CD4-positive, alpha-beta T cell treated with Interleukin-17A for 4 hours (primary cell): ENCODE measurements at places on chromosomes 3 and 15.
A peak's percentile ranks its signal among the peaks of the same experiment; 100 is the strongest.

DNA sequence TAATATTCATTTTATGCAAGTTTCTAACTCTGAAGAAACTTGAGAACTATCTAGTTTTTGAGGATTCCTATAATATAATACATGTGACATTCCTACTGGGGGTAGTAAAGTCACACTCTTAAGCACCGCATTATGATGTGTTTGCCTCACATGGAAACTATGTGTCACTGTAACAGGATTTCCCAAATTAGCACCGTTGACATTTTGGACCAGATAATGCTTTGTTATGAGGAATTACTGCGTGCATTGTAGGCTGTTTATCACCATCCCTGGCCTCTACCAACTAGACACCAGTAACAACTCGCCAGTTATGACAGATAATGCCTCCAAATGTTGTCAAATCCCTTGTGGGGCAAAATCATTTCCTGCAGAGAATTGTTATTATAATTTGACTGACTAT lies 267.8 kb downstream of the RAP2B start:
- DNase-seq = no peak

DNA sequence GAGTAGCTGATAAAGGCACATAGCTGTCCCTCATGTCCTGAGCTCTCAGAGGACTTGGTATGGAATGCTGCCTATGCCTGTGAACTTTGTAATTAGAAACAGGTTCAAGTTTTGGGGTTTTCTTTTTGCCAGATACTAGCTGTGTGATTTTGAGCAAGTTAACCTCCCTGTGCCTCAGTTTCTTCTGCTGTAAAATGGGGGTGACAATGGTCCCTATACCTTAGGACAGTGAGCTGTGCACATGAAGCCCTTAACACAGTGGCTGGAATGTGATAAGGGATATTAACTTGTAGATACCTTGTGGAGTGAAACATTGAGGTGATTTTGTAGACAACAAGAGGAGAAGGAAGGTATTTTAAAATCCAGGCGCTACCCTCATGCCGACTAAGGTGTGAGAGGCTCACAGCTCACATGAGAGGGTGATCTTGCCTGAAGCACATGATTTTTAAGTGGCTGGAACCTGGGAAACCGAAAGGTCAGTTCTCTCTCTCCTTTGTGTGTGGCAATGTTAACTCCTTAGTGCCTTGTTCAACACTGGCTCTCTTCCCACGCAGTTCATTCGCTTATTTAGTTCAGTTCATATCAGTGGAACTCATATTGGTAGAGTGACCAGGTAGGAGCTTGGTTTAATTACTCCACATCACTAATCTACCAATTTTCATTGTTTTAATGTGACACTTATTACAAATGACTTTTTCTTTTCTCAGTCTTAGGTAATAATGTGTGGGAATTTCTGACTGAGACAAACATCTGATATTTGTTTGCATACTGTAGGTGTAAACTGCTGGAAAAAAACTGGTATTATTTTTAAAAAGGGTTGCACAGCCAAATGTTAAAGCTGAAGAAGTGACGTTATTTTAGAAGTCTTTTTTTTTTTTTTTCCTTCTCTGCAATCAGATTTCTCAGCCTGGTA lies 236.2 kb downstream of the ITPR1 start:
- DNase-seq = no peak

GRCh38 chr3:106534206-106534605 lies 665.4 kb upstream of the CBLB start:
- DNase-seq = peak; percentile 42

DNA sequence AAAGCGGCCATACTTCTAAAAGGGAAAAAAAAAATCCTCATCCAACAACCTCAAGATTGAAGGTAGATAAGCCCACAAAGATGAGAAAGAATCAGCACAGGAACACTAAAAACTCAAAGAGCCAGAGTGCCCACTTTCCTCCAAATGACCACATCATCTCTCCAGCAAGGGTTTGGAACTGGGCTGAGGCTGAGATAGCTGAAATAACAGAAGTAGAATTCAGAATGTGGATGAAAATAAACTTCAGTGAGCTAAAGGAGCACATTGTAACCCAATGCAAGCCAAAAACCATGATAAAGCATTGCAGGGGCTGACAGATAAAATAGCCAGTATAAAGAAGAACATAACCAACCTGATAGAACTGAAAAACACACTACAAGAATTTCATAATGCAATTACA lies 158.7 kb upstream of the UBE2E2 start:
- DNase-seq = no peak

DNA sequence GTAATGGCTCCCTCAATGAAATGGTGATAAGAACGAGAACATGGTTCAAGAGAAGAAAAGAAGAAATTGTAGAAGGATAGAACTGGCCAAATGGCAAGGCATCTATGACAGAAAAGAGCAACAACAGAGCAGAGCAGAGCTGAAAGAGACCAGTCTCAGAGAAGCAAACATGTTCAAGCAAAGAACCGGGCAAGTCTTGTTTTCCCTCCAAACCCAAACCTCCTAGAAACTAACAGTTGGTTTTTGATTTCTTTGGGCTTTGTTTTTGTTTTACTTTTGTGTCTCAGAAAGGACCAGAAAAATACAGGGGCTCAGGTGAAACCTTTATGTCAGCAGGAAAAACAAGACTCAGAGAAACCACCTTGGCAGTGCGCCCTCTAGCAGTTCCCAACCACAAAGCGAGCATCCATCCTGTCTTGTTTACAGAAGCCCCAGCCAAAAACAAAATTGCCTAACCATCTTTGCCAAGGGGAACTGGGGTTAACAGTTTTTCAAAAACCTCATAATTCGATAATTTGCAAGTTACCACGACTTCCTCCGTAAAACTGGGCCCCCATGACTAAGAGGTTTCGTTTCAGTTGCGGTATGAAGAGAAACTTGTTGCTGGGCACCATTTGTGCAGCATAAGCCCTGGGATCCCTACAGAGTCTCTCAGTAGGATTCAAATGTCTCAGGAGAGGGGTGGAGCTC lies 159.2 kb upstream of the SLC24A5 start:
- DNase-seq = no peak

DNA sequence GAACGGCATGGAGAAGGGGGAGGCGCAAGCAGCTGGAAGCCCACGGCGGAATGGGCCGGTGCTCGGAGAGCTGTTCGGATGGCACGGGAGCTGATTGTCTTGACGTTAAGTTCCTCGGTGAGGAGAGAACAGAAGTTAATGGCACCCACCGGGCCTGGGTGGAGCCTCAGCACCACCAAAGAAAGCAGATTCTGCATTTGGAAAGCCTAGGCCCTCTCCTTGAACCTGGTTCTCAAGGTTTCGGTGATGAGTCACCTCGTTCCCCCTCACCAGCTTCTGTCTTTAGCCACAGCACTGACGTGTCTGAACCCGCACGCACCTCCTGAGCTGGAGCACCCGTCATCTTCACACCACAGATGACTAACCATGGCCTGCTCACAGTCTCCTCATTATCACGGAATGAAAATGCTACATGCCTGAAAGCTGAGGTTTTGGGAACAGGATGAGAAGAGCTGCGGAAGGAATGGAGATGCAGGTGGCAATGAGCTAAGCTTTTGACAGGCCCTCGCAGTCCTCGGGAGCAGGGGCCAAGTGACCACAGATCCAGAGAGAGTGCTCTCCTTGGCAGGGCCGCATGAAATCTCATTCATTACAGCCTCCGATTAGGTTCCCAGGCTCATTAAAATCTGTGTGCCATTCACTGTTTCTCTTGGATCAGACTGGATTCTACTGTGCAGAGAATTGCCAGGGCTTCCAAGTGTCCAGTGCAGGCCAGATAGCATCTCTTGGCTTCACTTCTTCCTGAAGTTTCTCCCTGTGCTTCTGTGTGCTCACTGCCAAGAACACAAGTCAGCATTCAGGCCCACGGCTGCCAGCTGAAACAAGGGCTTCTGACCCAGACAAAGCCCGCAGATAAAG lies 96.3 kb upstream of the DLG1 start:
- peak; percentile 25 for DNase-seq

GRCh38 chr3:42660898-42661297 lies 7.4 kb downstream of the ZBTB47 start:
- DNase-seq = no peak

- DNase-seq = no peak
Measured at GRCh38 chr15:48500595-48500994, 144.9 kb downstream of the FBN1 start.

DNA sequence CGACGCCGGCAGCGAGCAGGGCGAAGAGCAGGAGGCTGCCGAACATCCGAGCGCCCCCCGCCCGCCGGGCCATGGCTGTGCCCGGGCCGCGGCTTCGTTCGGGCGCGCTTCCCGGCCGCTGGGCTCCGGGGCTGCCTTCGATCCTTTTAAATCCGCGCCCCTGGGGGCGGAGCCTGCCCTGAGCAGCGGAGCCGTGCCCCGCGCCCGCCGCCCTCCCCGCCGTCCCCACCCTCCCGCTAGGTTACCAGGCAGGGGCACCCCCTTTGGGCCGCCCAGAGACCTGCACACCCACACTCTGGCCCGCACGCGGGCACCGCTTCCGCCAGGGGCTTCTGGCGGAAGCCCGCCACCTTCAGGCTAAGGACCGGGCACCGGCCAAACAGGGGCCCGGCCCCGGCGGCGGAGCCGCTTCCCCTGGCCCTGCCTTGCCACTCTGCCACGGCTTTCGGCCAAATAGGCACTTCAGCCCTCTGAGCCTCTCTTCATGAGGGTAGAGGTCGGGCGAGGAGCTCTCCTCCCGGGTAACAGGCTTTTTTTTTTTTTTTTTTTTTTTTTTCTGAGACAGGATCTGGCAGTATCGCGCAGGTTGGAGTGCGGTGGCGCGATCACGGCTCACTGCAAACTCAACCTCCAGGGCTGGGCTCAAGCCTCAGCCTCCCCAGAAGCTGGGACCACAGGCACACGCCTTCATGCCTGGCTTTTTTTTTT lies at the start of gene NMB:
Gene NMB, minus strand, starts transcription at position 120 of the 708 bp plus-strand sequence. Its CDS starts 47 bp downstream, at position 73.
- DNase-seq = peak; percentile 90

- no peak for DNase-seq
Measured at GRCh38 chr3:88267-88666, 108.3 kb upstream of the CHL1 start.

DNA sequence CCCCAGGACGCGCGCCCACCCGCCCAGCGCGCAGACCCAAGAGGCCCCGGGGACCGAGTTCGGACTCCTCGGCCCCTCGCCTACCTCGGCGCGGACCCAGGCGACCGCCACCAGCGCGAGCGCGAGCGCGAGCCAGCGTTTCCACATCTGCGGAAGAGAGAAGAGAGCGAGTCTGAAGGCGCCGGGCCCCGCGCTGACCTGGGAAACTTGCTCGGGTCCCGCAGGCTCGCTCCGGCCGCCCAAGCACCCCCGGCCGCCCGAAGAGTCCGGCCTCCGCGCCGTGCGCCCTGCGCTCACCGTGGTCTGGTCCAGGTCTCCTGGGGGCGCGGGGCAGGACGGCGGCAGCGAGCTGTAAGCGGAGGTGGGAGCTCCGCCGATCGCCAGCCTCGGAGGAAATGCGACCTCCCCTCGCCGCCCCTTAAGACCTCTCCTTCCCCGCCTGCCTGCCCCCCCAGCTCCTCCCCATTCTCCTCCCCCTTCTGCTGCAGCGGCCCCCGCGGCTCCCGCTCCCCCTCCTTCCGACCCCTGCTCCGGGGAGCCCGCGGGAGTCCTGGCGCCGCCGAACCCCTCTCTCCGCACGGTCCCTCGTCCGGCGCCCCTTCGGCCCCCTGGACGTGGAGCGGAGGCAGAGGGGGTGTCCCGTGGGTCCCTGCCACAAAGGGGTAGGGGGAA lies at the start of gene FSTL1:
Gene FSTL1, minus strand, starts transcription at position 393 of the 672 bp plus-strand sequence. Its CDS starts 246 bp downstream, at position 147.
- no peak for DNase-seq

- no peak for DNase-seq
Measured at GRCh38 chr15:78550194-78550593, 9.9 kb downstream of the PSMA4 start.

- DNase-seq = no peak
Measured at GRCh38 chr15:57297163-57297593, 79.1 kb upstream of the CGNL1 start.

DNA sequence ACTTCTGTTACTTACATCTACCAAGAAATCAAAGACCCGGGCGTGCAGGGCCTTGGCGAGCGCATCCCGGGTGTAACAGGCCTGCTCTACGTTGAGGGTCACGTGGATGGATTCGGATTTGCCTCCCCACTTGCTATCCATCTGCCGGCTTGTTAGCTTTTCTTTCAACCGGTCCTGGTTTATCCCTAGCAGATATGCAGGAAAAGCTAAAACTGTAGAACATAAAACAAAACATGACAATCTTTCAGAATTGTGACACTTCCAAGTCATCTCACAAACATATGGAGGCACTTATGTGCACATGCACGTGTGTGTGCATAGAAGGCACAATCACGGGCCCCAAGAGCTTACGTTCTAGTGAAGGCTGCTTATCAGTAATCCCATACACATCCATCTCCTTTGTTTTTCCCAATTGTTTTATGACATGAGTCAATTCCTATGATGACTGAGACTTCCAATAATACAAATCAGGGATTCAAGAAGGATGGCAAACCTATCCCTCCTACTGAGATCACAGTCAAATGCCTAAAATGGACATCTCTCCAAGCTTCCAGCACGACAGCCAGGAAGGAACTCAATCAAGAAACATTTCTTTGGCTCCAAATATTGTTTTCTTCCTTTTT lies 11.3 kb downstream of the LDHAL6B start:
- no peak for DNase-seq

DNA sequence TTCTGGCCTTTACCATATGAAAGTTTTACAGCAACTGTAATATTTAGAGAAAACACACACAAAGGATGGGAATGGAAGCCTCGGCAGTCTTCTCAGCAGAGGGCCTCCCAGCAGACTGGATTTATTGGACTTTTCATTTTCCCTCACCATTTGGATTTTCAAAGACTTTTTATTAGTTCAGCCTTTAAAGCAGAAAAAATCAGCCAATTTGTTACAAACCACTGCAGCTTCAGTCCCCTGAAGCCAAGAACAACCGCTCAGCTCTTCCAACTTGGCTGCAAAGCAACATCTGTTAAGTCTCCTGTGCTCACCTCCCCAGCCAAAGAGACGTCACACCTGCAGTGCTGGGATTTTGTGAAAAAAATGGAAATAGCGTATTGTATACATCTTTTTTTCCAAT lies 120.8 kb downstream of the GMPS start:
- no peak for DNase-seq

GRCh38 chr3:25456723-25457670 lies 28.9 kb downstream of the RARB start:
- DNase-seq = no peak

DNA sequence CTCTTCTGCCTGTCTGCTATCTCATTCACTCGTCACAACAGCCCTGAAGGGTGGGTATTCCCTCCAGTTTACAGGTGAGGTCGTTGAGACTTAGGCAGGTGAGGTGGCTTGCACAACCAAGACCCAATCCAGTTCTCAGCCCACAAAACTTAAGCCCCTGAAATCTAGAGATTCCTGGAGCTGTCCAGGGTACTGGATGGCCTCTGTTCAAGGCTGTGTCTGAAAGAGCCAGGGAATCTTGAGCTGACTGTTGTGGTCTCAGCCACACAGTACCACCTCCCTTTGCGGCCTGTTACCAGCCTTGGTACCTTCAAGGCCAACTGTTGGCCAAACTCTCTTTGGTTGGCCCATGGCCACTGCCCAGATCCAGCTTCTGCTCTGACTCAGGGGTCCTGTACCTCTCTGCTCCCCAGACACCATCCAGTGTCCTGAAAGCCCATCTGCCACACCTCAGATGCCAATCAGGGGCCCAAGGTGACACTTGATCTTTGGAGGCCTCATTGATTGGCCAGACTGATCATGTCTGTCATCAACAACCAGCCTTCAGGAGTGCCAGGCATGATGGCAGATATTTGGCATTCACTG lies 10.9 kb upstream of the FAM107A start:
- no peak for DNase-seq

- no peak for DNase-seq
Measured at GRCh38 chr3:45132568-45133211, 13.5 kb downstream of the CDCP1 start.
